ENCODE measurements at places on chromosomes 3 and 15.

GRCh38 chr3:39294446-39295183 is 14.8 kb upstream of the CX3CR1 start:
- no peak for DNase-seq

DNA sequence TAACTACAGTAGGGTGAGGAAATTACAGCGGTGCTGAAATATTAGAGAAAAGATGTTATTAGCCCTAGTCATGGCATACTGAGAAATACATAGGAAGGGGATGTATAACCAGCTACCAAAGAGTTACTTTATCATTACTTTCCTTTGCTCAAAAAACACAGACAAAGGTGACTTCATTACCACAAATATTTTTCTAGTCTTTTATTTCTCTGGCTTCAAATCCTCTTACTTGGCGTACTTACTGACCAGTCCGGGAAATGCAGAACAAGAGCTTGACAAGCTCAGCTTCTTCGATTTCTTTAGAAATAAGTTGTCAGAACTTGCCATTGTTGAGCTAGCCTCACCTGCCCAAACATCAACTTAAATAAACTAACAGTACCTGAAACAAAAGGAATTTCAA is 142.1 kb upstream of the TMCO5A start:
- DNase-seq: no peak

DNA sequence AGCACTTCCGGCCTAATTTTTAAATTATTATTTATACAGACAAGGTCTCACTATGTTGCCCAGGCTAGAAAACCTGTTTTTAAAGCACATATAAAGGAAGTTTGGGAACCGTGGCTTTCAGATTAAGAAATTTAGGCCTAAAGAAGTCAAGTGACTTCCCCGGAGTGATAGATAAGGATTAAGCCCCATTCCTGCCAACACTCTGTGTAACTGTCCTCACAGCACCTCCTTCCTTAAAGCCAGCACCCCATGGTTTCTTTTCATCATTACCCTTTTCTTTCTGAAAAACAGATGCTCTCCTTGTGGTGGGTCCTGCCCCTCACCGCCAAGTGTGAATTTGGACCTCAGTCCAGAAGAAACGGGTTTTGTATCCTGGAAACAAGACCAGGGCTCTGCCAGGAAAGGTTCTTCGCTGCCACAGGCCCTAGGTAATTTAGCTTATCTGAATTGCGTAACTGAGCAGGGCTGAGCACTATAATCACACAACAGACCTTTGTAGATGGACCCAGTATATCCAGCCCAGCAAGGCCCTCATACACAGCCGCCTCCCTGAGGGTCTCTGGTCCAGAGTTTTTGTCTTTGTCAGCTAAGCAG is 231.3 kb downstream of the PLCL2 start:
- no peak for DNase-seq

DNA sequence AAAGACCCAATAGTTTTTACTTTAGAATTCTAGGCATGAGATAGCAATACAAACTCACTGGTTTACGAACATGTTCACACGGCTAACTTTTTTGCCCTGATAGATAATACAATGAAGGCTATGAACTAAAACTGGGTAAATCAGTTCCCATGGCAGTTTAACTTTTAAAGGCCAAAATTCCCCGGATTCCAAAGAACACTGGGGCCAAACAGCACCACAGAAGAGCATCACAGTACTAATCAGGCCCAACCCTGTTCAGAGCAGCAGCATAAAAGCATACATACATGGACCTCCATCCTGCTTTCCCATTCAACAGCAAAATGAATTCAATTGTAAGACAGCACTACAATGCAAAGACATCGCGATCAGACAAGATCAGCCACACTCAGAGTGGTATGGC is 540.3 kb upstream of the CCDC54 start:
- DNase-seq: no peak

DNA sequence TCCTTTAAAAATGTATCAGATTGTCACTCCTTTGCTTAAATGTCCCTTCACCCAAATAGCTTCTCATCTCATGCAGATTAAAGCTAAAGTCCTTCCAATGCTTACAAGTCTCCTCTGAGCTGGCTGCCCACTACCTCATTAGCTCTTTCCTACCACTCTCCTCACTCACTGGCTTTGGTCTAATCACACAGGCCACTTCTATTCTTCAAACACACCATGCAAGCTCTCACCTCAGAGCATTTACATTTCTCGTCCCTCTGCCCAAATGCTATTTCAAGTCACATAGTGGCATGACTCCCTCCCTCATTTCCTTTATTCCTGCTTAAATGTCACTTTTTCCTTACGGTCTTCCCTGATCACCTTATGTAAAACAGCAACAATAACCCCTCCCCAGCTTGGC is 110.6 kb upstream of the CMC1 start:
- no peak for DNase-seq

DNA sequence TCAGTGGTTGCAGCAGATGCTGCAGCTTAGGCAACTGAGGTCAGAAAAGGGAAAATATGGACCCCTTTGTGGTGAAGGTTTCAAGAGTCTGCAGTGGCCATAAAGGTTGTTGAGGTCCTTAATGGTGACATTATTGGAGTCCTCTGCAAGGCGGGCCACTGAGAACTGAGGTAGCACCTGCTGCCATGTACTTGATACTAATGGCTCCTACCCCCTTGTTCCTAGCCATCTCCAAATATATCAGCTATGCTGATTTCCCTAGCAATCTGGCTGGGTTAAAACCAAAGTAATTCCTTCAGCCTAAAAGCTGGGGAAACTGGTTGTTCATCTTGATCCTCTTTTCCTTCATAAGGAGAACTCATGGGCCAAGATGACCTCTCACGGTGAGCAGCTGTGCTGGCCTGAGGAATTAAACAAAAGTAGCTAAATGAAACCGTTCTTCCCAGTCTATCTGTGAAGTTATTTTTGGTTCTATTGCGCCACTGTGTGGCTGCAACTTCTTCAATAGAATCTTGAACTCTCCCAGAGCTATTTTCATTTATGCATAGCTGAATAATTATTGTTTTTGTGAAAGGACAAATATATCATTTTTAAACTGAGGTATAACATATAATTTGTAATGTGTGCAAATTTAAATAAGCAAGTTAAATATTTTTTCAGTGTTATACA is 76.1 kb upstream of the PLSCR4 start:
- DNase-seq: peak; percentile 9

DNA sequence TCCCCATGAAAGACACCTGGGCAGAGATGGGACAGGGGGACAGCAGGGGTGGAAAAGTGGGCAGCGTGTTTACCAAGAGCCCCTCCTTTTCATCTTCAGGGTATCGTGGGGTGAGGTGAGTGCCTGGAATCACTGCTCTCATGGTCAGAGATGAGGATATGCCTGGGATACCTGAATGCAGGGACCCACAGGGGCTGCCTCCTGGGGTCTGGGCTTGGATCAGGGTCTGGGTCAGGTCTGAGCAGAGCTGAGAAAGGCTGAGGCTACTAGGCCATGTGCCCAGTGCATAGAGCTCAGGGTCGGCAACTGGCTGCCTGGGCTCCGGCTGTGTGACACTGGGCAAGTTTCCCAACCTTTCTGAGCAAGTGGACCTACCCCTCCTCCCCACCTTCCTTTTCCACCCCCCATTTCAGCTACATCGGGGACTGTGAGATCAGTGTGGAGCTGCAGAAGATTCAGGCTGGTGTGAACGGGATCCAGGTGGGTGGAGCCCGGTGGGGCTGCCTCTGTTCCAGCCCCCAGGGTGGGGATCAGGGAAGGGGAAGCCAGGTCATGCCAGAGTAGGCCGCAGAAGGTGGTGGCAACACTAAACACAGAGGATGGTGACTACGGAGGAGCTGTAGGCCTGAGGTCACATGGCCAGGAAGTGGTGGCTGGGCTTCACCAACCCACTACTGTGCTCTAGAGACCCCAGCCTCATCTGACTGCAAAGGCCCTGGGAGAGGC is 24.5 kb downstream of the ESYT3 start:
- DNase-seq: no peak

GRCh38 chr3:127213381-127213918 is 20.5 kb downstream of the PRR23E start:
- DNase-seq: no peak

- no peak for DNase-seq
Observed at GRCh38 chr15:79516646-79517045, 84.5 kb downstream of the MINAR1 start.

DNA sequence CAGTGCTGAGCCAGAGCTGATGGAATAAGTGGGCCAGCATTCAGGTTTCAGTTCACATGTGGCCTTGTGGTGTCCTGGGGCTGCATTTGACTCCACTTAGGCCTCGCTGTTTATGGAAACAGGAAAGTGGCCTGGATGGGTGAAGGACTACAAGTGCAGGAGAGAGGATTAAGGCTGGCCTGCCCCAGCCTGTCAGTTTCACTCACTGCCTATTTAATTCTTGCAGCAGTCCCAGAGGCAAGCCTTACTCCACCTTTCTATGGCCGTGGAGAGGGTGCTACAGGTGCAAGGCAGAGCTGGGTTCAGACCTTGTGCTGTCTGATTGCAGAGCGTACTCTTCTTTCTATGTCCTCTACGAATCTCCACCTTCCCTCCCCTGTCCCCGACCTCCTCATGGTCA is 37.7 kb downstream of the ABHD17C start:
- DNase-seq: no peak

DNA sequence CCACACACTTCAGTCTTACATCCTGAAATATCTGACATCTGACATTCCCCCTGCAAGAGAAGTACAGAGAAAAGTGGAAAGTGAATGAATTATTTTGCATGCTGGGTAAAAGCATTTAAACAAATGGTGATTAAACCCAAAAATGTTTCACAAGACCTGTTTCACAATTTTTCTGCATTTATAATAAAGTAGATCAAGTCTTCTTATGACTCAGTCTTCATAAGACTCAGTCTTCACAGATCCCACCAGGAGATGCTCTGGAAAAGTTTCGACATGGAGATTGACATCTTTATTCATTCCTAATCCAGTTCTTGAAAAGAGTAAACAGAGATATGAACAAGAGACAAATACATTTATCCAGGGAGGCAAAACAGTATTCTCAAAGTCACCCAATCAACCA is 13.2 kb upstream of the EDC3 start:
- DNase-seq: no peak

- DNase-seq: no peak
Observed at GRCh38 chr15:101258238-101259144, 6.6 kb upstream of the CHSY1 start.

GRCh38 chr3:99929745-99930139 is 112.1 kb downstream of the CMSS1 start:
- no peak for DNase-seq

DNA sequence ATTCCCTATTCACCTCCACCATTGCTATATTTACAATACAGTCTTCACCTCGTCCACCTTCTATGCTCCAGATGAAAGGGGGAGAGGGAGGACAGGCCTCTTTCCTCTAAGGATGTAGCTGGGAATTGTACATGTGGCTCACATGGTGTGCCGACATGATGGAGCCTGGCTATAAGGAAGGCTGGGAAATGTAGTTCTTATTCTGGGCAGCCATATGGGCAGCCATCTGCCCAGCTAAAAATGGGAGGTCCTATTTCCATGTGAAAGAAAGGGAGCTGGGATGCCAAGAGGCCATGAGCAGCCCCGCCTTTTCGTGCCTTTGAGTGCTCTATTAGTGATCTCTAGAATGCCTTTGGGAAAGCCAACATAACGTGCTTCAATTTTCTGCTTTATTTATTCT is 27.1 kb upstream of the MGLL start:
- no peak for DNase-seq

GRCh38 chr3:122688996-122689395 is 8.4 kb downstream of the PARP14 start:
- no peak for DNase-seq

DNA sequence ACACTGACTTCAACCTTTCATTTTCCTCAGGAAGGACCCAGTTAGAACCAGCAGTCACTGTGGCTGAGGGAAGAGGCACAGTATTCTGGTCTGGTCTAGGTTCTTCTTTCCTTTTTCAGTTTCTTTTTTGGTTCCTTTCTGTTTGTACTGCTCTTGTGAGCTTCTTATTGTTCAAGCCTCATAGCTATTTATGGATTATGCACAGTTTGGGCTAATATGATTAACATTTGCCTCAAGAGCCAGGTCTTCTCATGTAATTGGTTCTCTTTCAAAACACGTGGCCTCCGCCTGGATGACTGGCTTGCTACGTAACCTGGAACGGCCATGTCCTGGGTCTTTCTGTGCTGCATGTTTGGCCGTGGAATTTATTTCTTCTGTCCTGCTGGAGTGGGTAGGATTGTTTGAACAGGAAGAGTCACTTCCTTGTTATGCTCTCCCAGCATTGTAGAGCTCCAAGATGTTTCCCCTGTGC is 43.3 kb downstream of the RBMS3 start:
- no peak for DNase-seq

- no peak for DNase-seq
Observed at GRCh38 chr15:26231096-26231495, 368.0 kb upstream of the ATP10A start.

DNA sequence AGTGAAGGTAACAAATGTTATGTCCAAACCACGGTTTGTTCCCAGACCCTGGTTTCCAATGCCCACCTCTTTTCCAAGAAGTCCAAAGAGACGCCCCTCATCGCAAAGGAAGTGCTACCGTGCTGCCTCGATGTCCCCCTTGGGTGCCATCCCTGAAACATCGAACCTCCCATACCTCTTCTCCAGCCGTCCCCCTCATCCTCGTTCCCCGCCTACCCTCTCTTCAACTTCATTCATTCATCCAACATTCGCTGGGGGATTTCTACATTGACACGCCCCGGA is 467 bp downstream of the TIPIN start:
- no peak for DNase-seq

DNA sequence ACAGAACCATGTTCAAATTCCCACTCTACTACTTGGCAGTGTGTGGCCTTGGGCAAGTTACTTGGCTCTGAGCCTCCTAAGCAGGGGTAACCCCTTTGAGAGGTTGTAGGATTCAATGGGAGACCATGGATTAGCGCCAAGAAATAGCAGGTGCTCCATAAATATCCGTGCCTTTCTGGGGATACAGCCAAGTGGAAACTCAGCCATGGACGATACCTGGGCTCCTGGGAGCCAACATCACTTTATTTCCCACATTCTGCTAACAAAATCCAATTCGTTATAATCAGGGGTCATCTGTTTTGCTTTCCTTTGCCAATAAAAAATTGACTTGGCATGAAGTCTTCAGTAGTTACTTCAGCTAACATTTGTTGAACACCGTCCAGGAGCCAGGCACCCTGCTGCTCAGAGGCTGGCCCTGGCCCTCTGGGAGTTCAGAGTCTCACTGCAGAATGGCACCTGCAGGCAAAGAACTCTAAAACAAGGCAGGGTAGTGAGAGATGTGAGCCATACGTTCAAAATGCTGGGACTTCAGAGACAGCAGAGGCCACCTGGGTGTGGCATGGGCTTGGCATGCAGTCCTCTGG is 42.3 kb downstream of the ZDHHC19 start:
- DNase-seq: no peak

DNA sequence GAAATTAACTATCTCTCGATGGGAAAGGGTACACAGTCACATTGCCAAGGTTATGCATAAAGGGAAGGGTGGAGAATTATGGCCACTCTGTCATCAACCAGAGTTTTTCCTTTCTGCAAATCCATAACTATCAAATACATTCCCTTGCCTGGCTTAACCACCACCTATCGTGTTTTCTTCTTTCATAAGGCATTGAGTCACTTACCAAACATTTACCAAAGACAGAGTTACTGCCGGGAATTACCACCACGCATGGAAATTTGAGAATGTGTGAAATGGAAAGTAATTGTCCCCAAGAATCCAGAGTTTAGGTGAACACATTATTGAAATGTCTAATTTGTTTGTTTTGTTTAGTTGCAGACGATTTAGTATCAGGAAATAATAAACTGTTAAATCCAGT is 134.3 kb upstream of the LRRN1 start:
- peak; percentile 41 for DNase-seq

GRCh38 chr15:31554261-31554660 is 227.6 kb downstream of the KLF13 start:
- no peak for DNase-seq
